ENCODE measurements at places on chromosomes 7 and 10.

DNA sequence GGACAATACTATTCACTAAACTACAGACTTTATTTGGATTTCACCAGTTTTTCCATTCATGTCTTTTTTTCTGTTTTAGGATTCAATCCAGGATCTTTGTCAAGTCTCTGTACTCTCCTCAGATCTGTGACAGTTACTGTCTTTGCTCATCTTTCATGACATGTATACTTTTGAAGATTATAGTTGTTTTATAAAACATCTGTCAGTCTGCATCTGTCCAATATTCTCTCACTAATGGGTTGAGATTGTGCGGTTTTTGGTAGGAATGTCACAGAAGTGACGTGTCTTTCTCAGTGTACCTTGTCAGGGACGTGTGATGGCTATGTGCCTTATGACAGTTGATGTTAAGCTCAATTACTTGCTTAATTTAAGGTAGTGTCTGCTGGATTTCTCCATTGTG is 124.9 kb upstream of the TPK1 start:
- DNase-seq, result no peak

DNA sequence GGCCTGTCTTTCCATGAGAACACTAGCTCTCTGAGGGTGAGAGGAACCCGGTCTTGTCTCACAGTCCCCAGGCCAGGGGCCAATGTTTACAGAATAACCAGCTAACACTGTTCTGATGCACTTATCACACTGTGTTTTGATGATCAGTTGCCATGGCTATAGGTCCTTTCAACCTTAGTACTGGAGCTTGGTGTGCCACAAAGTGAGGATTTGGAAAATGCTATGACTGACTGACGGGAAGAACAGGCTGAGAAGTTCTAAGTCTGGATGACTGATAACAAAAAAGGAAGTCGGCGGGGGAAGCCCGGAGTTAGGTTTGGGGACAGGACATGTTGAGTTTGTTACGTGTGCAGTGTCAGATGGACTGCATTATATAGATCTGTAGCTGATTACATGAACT is 141.8 kb downstream of the CTTNBP2 start:
- no peak for DNase-seq

DNA sequence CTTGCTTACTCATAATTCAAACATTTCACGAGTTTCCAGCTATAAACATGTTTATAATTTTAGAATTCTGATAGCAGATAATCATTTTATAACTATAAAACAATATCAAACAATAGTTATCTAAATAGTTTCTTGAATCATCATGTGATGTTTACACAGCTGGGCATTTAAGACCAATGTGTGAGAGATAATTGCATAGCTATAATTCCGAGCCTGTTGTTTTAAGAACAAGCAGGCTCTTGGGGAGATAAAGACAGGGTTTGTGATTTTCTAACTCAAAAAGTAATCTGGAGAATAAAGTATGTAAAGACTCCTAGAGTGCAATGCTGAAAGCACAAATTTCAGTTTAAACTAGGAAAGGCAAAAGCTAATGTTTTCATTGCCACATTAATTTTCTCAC is 331.2 kb downstream of the LRRTM3 start:
- no peak for DNase-seq

DNA sequence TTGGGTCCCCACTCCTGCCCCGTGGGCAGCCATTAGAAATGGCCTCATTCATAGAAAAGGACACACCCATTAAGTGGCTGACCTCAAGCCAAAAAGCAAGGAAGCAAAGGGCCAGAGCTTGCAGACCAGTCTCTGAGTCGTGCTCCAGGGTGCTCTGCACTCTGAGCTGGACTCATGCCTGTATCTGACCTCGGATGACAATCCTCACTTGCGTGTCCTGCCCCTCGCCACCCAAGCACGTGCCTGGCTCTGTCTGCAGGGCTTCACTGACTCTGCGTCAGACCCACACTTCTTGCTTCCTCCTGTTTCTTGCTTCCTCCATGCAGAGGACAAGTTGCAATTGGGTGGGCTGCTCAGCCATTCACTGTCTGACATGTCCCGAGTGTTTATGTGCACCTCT is 138.8 kb downstream of the OAT start:
- DNase-seq, result no peak

- DNase-seq, result no peak
These were observed 46.1 kb upstream of the CACUL1 start for GRCh38 chr10:118800920-118801319.

GRCh38 chr10:123986736-123987135 is 95.1 kb upstream of the CPXM2 start:
- no peak for DNase-seq

DNA sequence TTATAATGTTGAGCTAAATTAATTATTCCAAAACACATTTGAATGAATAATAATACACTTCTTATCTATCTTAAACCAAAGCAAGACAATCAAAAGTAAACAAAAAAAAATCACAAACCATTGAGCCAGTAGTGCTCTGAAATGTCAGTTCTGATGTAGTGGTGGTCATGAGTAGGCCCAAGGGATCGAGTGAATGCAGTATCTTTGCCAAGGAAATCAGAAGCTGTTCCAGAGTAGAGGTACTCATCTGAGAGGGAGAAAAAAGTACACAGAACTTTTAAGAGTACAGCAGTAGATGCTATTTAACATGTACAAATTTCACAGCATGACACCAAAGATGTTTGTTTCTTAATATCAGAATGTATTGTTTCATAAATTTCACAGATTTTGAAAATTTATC is 121.5 kb downstream of the SEMA3D start:
- DNase-seq, result no peak

- no peak for DNase-seq
These were observed 12.6 kb upstream of the GSDME start for GRCh38 chr7:24769851-24770250.

GRCh38 chr7:154442939-154443338 is 390.7 kb downstream of the DPP6 start:
- no peak for DNase-seq

- no peak for DNase-seq
These were observed 28.0 kb downstream of the LMTK2 start for GRCh38 chr7:98134420-98135228.

DNA sequence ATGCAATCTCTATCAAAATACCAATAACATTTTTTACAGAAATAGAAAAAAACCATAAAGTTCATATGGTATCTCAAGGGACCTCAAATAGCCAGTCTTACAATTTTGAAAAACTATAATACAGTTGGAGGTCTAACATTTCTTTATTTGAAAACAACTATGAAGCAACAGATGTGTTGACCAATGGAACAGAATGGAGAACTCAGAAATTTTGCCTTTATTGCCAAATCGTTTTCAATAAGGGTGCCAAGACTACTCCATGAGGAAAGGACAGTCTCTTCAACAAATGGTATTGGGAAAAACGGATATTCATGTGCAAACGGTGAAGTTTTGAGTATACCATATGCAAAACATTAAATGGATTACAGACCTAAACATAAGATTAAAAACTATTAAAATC is 470.8 kb upstream of the DPP6 start:
- no peak for DNase-seq

DNA sequence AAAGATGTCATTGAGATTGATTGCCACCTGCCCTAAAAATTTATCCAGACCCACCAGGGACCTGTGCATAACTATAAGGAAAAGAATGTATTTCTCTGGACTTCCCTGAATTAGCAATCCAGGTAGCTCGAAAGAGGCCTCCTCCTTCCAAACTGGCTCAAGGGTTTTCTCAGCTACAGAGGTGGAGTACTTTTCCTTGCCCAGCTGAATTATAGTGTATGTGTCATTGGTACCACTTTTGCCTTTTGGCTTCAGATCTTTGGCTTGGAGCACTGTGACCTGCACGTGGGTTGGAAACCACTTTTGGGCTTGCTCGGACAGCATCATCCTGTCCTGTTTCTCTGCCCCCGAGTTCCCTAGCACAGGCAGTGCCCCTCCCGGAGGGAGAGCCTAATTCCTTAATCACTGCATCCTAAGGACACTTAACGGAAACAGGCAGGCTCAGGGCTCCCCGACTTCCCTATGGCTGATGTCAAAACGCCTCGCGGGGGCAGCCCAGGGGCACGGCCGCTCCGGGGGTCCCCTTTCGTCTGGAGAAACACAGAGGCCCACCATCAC is 825 bp downstream of the RAB11FIP2 start:
- DNase-seq, result no peak

- DNase-seq, result no peak
These were observed 19.4 kb upstream of the PDGFA start for GRCh38 chr7:538764-539685.

DNA sequence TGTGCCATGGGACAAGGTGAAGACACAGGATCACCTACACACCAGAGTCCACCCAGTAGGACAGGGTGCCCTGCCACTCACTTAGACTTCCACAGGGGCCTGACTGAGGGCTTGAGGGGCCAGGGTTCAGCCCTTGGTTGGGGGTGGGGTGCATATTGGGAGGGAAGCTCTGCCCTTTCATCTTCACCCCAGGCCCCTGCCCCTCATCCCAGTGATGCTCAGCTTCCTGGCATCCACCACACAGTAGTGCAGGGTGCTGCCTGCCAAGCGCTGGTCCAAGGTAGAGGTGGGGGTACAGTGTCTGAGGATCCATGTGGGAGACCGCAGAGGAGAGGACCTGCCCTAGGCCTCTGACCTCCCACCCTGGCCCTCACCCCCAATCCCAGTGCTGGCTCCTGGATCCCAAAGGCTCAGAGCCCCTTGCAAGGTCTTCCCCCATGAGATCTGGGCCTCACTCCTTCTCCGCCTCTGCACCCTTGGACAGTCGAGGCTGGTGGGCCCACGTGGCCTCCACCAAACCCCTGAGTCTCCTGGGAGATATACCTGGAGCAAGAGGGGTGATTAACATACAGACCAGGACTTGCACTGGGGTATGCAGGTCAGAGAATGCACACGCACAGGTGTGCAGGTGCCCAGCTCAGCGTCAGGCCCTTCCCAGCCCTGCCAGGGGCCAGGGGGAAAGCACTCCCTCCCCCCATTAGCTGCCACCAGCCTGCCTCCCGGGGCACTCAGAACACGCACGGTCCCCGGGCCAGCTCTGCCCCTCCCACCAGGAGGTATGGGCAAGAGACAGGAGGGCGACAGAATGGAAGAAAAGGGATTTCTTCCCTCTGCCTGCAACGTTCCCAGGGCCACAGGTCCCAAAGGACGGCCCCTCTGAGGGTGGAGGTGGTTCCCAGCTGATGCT is 8.6 kb upstream of the IRF5 start:
- no peak for DNase-seq

GRCh38 chr7:77456696-77457095 is 40.5 kb upstream of the GSAP start:
- DNase-seq, result no peak

GRCh38 chr7:104458875-104459274 is 130.5 kb downstream of the LHFPL3 start:
- no peak for DNase-seq

- DNase-seq, result no peak
These were observed 1080.4 kb downstream of the CNTNAP2 start for GRCh38 chr7:147197006-147197405.

DNA sequence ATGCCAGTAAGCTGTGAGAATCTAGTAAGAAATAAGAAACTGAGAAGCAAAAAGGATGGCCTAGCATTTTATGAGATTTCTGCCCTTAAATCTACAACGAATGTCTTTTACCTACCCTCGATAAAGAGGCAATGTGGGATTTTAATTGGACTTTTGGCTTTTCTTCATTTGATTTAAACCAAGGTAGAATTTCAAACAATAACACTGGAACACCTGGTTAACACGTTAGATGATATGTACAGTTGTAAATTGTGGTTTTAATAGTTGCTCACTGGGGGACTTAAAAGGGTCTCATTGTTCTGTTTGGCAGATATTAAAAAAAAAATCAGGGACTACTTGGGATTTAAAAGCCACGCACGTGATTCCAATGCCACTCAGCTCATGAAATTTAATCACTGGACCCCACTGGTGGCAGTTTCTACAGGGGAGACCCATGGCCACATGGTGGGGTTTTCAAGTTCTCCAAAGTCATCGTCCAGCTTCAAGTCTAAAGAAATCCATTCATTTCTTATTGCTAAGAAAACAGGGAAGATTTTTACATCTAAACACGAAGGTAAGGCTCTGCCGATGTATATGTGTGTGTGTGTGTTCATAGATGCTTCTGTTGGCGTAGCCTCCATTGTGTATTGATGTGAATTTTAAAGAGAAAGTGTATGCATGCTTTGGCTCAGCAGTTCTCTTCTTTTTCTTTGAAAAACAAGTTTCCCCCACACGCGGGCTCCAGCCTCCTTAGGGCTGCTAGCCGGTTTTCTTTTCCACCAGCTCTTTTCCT is 588.6 kb upstream of the MKI67 start:
- DNase-seq, result no peak

DNA sequence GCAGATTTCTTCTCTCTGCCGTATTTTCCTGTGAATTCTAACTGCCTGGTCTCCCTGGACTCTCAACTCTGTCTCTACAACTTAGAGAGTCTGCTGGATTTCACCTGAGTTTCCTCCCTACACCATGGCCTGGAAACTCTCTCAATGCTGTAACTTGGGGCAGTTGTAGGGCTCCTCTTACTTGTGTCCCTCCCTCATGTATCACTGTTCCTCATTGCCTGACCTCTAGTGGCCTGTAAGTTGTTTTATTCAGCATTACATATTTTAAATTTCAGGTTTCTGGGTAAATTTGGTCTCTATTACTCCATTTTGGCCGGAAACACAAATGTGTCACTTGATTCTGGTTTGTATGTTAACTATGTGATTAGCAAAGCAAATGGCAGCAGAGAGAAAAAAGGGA is 70.9 kb downstream of the DYNC1I1 start:
- no peak for DNase-seq

GRCh38 chr10:13716081-13717071 is 129.6 kb downstream of the PRPF18 start:
- DNase-seq, result no peak

- DNase-seq, result no peak
These were observed 63.4 kb upstream of the AQP1 start for GRCh38 chr7:30848121-30848855.

DNA sequence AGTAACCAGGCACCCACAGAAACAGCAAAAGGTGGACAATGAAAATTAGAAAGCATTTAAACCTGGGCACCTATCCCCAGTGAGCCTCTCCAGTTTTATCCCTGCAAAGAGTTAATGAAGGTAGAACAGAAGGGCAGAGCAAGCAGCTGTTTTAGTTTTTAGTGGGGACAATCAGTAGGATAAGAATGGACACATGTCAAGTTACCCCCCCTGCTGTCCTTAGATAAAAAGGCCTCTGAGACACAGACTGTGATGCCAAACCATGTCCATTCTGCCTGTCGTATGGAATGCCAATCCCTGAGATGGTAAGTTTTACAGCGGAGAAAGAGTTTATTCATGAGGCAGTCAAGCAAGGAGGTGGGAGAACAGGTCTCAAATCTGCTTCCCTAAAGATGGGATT is 162.6 kb upstream of the AGR3 start:
- DNase-seq, result no peak

GRCh38 chr7:47383072-47383471 is 198.8 kb downstream of the TNS3 start:
- DNase-seq, result no peak

- DNase-seq, result no peak
These were observed 44.0 kb downstream of the NRP1 start for GRCh38 chr10:33290321-33291052.

DNA sequence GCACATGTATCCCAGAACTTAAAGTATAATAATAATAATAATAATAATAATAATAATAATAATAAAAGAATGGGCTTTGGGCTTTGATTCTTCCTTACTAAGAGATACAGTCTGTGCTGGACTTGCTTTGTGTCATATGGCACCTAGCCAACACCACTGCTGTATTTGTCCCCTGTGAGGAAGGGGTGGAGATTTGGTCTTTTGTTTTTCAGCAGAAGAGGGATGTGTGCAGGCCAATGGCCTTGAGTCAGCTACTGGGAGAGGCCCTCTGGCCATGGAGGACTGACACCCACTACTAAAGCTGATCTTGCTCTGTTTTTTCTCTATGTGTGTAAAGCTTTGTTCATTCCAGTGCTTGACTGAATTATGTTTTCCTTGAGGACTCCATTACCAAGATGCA is 573.0 kb upstream of the PCDH15 start:
- DNase-seq, result no peak

Data from stimulated activated CD8-positive, alpha-beta memory T cell treated with anti-CD3 and anti-CD28 coated beads, Interleukin-4, amount 100 ng/mL, for 1 hour (primary cell).